ENCODE measurements at places on chromosomes 6 and 20. TPM values are rescaled to one million over a fixed set of nuclear protein-coding genes. Genes with fewer than 3 reads are reported as not detected.

DNA sequence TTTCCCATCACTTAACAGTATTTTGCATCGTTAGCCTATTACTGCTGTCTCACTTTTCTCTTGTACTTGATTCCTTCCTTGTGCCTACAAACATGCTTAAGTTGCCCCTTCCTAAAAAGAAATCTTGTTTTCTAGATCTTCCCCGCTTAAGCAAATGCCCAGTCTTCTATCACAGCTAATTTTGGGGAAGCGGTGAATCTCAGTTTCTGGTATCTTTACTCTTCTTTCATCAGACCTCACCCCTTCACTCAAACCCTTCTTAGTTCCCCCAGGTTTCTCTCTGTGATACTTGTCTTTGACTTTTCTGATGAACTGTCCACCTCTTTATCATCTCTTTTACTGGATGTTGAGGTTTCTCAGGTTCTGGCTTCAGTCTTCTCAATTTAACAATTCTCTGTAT, 14.2 kb downstream of the VAPB start:
- DNase-seq, result no peak

GRCh38 chr6:18477301-18477941, 90.3 kb downstream of the RNF144B start:
- DNase-seq, result no peak

- DNase-seq, result no peak
Observed at GRCh38 chr6:165800337-165800736, 137.3 kb upstream of the PDE10A start.

DNA sequence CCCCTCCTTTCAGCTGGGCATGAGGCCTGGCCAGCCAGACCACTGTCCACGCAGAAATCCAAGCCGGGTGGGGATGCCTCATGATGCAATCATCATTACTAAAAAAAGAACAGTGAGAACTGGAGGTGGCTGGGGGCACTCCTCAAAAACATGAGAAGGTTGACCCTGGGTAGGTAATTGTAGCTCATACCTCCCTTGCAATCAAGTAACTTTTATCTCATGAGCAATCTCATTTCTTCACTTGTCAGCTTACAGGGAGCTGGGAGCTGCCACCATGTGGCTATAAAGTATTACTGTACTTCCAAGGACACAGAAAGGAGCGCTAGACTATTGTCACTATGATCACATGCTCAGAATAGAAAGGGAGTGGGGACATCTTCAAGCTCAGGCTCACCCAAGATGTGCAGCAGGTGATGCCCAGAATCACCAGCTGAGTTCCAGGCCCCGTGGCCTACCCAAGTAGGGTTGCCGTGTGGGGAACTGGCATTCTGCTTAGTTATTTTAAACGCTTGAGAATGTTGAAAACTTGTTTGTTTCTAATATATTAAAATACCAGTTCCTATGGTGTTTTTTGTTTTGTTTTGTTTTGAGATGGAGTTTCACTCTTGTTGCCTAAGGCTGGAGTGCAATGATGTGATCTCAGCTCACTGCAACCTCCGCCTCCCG, 3.0 kb upstream of the CDH26 start:
- DNase-seq, result no peak

KIAA0408 gene
- total RNA-seq, result 1.8 TPM

ROS1 gene
- not detected for total RNA-seq

Measured in activated CD8-positive, alpha-beta T cell treated with anti-CD3 and anti-CD28 coated beads for 36 hours (primary cell).